Activated B cell treated with CpG ODN at 0.5 μM for 24 hours (primary cell): ENCODE measurements at places on chromosomes 4 and X.

DNA sequence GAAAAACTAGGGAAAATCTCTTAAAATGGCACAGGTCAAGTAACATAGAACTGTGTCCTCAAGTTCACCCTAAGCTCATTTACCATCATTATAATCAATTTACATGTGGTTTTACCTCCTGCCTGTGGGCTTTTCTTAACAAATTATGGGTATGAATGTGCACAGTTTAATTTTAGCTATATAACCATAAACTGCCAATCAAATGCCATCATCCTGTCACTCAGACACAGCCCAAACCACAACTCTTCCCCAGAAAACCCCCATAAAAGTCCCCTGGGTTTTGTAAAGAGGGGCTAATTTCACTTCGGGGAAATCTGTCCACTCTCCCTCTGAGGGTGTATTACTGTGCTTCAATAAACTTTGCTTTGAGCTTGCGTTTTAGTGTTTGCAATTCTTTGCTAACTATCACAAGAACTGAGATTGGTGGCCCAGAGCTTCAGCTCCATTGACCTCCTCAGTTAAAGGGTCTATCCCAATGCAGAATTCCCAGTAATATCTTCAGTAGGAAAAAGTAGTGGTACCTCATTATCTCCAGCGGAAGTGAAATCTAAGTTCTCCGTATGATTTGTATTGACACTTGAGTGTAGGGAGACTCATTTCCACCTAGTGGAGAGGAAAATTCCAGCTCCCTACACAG, 394.6 kb downstream of the SPOCK3 start:
- no peak overlapping the region for H3K27ac ChIP-seq
- peaks cover 7% of the 10 kb centered on the region for H3K4me1 ChIP-seq
- no peak overlapping the region for H3K4me3 ChIP-seq
- DNase-seq = no peak

- no peaks in the 10 kb centered on the region for H3K36me3 ChIP-seq
- peaks cover 16% of the 10 kb centered on the region for H3K4me1 ChIP-seq
- H3K4me3 ChIP-seq = no peak overlapping the region
- DNase-seq = no peak
- no peak overlapping the region for H3K27ac ChIP-seq
These were observed 88.0 kb upstream of the RAPGEF2 start for GRCh38 chr4:159014859-159015258.

GRCh38 chr4:186808630-186809018, 85.0 kb upstream of the FAT1 start:
- no peak for DNase-seq
- H3K4me3 ChIP-seq = no peak overlapping the region
- no peaks in the 10 kb centered on the region for H3K36me3 ChIP-seq
- H3K27me3 ChIP-seq = no peaks in the 10 kb centered on the region

DNA sequence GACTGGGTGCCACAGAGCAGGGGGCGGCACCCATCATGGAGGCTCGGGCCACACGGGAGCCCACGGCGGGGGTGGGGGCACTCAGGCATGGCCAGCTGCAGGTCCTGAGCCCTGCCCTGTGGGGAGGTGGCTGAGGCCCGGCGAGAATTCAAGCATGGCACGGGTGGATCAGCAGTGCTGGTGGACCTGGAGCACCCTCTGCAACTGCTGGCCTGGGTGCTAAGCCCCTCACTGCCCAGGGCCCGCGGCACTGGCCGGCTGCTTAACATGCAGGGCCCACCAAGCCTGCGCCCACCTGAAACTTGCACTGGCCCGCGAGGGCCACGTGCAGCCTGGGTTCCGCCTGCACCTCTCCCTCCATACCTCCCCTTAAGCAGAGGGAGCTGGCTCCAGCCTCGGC, 258.6 kb downstream of the CENPC start:
- no peak overlapping the region for H3K4me3 ChIP-seq
- no peak for DNase-seq
- no peaks in the 10 kb centered on the region for H3K36me3 ChIP-seq
- H3K27ac ChIP-seq = no peak overlapping the region
- no peaks in the 10 kb centered on the region for H3K27me3 ChIP-seq

DNA sequence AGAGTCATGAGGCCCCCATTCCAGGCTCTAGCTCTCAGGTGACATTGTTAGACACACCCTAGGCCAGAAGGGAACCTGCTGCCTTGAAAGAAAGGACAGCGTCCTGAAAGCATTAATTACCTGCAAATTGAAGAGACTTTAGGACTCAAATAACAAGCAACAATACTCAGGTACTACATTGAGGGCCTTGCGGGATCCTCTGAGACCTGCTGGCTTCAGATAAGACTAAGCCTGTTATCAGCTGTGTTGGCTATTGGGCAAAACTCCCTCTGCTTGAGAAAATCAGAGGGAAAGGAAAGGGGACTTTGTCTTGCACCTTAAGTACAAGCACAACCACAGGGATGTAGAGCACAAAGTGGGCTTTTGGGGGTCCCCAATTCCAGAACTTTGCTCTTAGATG, 45.9 kb upstream of the DACH2 start:
- H3K27ac ChIP-seq = no peak overlapping the region
- H3K36me3 ChIP-seq = no peaks in the 10 kb centered on the region
- no peaks in the 10 kb centered on the region for H3K27me3 ChIP-seq
- DNase-seq = no peak
